GM20000 (cell line): ENCODE measurements at places on chromosomes 4 and X.

DNA sequence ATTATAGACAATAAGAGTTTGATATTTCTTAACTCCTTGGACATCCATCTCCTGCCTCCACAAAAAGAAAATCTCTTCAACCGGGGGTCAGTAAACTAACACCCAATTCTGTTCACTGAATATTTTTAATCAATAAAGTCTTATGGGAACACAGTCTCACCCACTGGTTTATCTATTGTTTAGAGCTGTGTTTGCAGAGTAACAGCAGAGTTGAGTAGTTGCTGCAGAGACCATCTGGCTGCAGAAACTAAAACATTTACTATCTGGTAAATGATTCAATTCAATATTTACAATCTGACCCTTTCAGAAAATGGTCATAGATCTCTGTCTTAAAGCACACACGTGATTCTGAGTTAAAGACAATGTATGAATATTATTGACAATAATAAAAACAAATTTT, 94.0 kb downstream of the TMA16 start:
- no peak for DNase-seq

DNA sequence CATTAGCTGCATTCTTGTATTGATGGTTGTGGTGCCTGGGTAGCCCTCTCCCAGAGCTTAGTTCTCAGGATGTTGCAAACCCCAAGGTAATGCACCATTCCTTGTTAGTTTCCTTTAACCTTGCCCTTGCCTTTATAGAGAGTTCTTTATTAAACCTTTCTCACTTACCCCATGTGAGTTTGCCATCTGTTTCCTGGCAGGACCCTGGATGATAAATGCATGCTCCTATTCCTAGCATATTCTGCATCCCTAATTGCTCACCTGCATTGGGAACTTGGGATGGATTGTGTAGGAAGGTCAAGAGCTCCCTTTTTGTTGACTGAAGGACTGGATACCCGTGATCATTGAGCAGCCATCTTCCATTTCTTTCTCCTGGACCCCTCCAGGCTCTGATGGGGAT, 59.9 kb upstream of the AP1S2 start:
- no peak for DNase-seq

GRCh38 chr4:127624173-127624572, 8.6 kb upstream of the INTU start:
- DNase-seq: no peak

DNA sequence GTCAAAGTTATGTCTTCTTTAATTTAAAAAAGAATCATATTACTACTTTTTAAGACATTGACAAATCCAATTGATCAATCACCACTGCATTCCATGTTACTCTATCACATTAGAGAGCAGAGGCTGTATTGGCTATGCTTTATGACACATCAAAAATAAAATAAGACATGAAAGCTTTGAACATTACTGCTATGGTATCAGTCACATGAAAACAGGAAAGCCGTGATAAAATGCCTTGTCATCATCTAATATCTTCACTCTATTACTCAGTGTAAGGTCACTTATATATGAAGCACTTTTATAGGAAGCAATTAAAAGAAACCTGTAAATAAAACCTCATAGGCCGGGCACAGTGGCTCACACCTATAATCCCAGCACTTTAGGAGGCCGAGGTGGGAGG, 27.7 kb upstream of the CEP135 start:
- DNase-seq: no peak

DNA sequence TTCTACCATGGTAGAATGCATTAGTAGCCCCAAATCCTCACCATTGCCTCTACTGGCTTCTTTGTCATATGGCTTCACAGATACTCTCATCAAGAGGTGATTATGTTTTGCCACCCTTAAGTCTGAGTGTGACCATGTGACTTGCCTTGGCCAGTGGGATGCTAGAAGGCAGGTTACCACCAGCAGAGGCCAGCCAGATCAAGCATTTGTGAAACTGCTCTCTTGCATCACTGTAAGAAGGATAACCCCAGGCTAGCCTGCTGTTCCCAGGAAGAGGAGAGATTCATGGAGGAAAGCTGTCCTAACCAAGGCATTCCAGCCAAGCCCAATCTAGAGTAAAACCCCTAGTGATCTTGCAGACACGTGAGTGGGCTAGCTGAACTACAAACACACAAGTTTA, 46.8 kb downstream of the USP46 start:
- no peak for DNase-seq
